ENCODE measurements at places on chromosomes 7 and 10.

- no peak for DNase-seq
Measured at GRCh38 chr10:34116220-34116641, 698.9 kb downstream of the PARD3 start.

- no peak for DNase-seq
Measured at GRCh38 chr7:150978126-150978789, at the start of gene KCNH2. TSS of gene KCNH2 (minus strand) at chr7:150978321. CDS start at chr7:150977913, 408 bp downstream.

GRCh38 chr10:58350023-58350422 lies 15.2 kb downstream of the UBE2D1 start:
- DNase-seq: no peak

DNA sequence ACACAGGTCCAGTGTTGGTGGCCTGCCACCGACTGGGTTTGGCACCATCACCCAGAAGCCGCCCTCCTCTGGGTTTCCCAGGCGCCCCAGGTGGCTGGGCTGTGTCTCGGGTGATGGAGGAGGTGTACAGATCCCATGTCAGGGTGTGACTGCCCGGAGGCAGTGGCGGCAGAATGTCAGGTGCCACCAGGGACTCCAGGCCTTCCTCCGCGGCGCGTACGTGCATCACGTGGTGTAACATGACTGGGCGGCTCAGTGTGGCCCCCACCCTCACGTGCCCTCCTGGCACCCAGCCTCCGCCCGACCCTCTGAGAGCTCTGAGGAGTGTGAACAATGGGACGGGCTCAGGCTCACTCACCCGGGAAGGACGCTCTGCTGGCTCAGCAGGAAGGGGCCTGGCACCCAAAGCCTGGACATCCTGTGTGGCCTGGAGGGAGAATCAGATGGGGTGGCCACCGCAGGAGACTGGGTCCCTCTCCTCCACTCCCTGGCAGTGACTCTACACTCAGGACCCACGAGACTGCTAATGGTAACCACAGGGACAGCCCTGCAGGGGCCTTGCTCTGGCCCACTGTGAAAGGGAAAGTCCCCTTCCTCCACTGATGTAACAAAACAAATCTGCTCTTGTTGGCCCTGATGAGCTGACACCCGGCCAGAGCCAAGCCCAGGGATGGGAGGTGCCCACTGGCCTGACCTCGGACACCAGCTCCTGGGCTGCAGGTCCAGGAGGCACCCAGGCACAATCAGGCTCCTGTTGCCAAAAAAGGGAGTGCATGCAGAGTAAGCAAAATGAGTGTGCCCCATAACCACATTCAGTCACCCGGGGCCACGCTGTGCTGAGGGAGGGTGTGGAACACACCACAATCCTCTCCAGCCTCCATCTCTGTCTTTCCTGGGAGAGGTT lies 164.8 kb downstream of the PRKAG2 start:
- DNase-seq: no peak

DNA sequence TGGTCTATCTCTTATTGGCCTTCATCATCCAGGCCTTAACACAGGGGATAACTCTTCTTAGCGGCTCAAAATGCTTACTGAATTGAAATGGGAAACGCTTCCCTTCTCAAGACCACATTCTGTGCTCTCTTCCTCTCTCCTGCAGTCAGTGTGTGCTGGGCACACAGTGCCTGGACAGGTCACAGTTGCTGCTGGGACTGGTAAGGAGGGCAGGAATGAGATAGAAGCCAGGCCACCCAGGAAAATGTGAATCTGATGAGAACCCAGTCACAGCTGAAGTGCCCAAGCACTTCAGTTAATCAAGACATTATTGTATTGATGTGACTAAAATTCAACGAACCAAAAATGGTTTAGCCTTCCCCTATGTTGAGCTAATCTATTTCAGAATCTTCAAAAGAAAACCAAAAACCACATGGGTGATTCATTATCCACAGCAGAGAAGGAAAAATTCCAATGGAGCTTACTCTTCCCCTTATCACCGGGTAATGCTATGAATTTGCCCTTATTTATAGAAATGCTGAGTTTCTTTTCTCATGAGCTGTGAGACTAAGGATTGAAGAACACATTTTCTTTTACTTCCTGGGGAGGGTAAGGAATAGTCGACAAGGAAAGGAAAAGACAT lies 41.2 kb upstream of the PLPP4 start:
- DNase-seq: no peak
